Glutamatergic neuron (in vitro differentiated cells): ENCODE measurements at places on chromosomes 16 and 17. TPM values are rescaled to one million over a fixed set of nuclear protein-coding genes. Genes with fewer than 3 reads are reported as not detected.

KRT25 gene
- total RNA-seq = not detected

- no peak for DNase-seq
- no peaks in the 10 kb centered on the region for H3K4me1 ChIP-seq
- H3K4me3 ChIP-seq = no peak overlapping the region
- H3K27ac ChIP-seq = no peak overlapping the region
- H3K27me3 ChIP-seq = peaks cover 4% of the 10 kb centered on the region
These were observed 37.9 kb downstream of the SOX8 start for GRCh38 chr16:1019231-1020090.

GRCh38 chr17:49123061-49123460, 9.5 kb upstream of the B4GALNT2 start:
- no peak for DNase-seq
- no peaks in the 10 kb centered on the region for H3K4me1 ChIP-seq
- H3K36me3 ChIP-seq = peaks cover 13% of the 10 kb centered on the region
- no peak overlapping the region for H3K4me3 ChIP-seq
- peaks cover 6% of the 10 kb centered on the region for H3K27me3 ChIP-seq
- no peak overlapping the region for H3K27ac ChIP-seq

DNA sequence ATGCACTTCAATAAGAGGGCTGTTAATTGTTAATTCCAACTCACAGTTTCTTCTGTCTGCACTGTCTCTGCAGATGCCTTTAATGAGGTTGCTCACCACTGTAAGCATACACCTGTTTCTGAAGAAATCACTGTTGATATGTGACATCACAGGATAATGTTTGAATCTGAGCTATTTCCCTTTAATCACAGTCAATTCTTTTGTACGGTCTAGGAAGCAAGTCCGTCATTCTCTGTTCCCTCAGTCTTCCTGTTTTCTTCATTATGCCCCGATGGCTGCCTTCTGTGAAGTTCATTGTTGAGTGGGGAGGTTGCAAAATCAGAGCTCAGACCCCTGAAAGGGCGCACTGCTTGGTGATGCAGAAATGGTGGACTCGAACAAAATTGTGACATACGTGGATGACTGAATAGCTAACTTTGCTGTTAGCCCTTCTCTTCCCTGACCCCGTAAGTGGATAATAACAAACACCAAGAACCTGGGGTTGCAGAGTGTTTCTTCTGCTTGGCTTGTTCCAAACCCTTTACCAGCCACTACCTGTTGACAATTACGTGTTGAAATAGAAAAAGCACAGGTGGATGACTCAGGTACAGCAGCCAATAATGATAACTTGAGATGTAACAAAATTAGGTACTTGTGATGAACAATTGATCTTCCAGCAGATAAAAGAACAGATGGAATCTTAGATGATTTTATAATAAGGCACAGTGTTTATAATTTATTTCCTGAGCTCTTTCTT, 71.9 kb upstream of the AXIN2 start:
- DNase-seq = no peak
- H3K27ac ChIP-seq = no peak overlapping the region
- H3K36me3 ChIP-seq = no peaks in the 10 kb centered on the region
- no peaks in the 10 kb centered on the region for H3K4me1 ChIP-seq
- peaks cover 3% of the 10 kb centered on the region for H3K27me3 ChIP-seq

DNA sequence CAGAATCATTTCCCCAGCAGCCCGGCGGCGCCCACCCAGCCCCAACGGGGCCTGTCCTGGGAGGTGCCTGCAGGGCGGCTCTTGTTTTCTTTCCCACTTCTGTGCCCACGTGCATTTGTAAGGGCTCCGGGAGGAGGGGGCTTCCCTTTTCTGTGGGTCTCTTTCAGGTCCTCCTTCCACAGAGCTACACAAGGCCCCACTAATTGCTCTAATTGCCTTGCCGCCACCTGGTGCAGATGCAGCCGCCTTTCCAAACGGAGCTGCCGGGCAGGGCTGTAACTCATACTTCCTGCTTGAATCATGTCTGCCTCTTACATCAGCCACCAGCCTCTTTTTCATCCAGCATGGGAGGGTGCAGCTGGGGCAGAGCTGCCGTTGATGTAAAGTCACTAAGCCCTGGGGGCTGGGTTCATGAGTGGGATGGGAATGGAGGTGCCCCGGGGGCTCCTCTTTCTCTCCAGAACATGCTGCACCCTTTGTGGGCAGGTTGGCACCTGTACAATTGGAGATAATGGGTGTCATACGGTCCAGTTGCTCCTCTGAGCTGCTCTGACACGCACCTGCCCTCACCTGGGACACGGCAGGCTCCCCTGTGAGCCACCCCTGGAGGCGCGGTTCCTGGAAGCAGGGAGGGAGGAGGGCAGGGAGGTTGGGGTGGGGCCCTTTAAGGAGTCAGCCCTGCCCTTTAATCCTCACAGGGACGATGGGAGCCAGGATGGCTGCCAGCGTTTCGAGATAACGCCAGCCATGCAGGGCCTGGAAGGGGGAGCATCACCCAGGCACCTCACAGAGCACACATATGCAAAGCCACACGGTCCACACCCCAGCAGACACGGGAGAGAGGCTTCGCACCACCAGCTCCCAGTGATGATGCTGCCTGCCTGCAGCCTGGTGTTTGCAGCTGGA, 41.1 kb upstream of the KLHDC4 start:
- peak overlapping the region; percentile 95 for H3K27ac ChIP-seq
- peak overlapping the region; percentile 38 for H3K4me3 ChIP-seq
- peaks cover 9% of the 10 kb centered on the region for H3K27me3 ChIP-seq
- peak; percentile 82 for DNase-seq
- H3K4me1 ChIP-seq = peaks cover 11% of the 10 kb centered on the region
- no peaks in the 10 kb centered on the region for H3K36me3 ChIP-seq
